ENCODE measurements at places on chromosomes 2 and 18.

DNA sequence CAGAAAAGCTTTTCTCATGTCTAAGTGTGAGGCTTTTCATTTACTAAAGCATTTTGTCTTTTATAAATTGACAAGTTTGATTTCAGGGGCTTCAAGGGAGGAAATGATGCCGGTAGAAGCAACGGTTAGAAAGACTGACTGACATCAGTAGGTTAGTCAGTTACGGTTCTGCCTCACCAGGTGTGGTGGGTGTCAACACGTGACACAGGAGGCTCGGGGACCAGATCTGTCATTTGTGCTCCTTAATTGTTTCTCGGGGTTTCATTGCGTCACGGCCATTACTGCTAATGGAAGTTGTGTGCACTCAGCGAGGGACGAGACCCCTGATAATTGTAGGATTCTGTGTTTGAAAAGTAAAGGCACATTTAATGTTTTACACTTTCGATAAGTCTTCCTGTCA, 18.9 kb upstream of the PTPRM start:
- no peak for DNase-seq

DNA sequence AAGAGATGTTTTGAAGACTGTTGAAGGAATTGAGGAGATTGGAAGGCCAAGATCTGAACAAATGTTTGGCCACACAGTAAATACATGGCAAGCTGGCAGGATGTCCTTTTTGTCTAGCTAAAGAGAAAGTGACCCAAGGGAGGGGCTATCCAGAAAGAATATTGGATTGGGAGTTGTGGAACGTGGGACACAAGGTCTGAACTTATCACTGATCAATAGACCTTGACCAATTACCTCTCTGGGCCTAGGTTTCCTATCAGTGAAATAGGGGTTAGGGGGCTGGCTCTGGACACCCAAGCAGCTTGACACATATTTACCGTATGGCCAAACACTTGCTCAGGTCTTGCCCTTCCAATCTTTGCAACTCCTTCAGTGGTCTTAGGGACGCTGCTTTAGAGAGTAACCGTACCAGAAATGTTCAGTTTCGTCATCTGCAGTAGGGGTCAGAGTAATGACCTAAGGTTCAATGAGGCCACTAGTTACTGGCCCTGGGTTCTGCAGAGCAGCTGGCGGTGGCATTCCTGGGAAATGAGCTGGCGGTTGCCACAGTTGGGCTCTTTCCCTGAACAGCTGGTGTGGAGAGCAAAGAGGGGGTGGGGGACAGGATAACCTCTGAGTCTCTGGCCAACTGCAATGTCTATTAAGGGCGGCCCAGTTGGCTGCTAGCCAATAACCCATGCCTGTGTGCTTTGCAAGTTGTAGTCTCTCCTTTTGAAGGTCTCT, 70.1 kb upstream of the STPG4 start:
- peak; percentile 67 for DNase-seq

DNA sequence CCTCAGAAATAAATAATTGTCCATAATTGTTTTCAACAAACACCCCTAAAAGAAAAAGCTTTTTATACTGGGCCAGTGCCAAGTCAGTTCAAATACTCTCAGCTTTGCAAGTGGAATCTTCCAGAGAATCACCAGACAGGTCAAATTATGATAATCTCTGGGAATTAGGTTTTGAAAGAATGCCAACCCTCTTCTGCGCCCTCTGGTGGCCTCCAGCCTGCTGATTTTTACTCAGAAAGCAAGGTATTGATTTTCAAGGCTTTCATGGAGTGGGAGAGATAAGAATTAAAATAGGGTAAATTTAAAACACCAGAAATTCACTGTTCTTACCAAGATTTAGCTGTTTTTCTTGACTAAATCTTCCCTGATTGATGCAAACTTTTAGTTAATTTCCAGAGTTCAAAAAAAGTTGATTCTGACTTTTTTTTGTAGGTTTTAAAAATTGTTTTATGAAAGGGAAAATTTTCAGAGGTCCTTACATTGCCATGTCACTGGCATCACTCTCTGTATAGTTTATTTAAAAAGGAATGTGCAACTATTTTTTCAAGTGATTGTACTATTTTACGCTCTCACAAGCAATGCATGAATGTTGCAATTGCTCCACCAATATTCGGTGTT, 282.9 kb upstream of the TNP1 start:
- no peak for DNase-seq

DNA sequence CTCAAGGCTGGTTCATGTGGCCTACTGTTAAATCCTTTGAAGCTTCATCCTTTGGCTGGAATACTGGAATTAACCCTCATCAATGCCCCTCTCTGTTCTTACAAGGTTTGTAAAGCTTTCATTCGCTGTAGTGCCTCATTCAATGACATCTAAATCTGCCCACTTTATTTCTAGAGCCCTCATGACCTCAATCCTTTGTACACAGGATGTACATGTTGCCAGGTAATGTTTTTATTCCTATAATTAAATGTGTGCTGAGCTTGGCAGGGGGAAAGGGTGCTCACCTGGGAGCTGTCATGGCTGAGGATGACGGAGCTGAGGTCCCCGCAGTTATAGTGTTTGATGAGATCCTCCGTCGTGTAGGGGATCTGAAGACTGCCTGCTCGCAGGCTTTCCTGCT, 39.3 kb downstream of the TRABD2A start:
- no peak for DNase-seq

- DNase-seq = no peak
Observed at GRCh38 chr2:174656035-174656434, 58.4 kb upstream of the WIPF1 start.

- DNase-seq = no peak
Observed at GRCh38 chr2:30191819-30192271, 39.5 kb upstream of the LBH start.

- no peak for DNase-seq
Observed at GRCh38 chr18:68940039-68940438, 142.2 kb downstream of the CCDC102B start.

GRCh38 chr18:79345366-79345765, 50.4 kb upstream of the NFATC1 start:
- DNase-seq = no peak

DNA sequence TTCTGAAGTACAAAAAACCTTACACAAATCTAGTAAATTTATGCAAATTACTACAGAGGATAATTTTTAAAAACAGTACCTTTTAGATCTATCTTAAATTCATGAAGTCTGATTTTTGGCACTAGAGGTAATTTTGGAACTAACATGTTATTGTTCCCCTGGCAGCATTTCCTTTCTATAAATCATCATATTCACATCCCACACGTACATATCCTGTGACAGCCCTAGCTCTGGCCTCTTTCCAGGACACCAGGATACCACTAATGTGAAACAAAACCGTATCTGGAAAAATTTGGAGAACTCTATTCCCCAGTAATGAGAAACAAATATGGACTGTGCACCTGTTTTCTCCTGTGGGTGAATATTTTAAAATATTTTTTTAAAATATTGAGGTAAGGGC, 14.0 kb upstream of the BIRC6 start:
- no peak for DNase-seq

- no peak for DNase-seq
Observed at GRCh38 chr2:99067871-99068625, 73.5 kb upstream of the C2orf15 start.

DNA sequence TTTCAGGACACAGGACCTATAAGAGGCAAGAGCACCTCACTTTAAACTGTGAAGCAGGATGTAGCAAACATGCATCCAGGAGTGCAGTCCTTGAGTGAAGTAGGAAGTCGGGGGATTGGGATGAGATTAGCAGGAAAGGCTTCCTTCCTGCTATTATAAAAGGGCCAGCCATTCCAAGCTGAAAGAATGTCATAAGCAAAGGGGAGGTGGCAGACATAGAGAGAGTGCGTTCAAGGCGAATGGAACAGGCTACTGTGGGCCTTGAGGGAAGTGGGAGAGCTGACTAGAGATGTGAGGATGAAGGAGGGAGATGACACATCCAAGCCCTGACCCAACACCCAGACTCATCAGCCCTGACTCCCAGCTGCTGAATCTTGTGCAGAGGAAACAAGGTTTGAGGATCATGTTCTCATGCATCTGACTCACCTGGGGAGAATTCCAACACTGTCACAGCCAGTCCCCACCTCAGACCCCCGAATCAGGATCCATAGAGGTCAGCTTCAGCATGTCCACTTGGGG, 63.9 kb downstream of the GYPC start:
- DNase-seq = no peak

- no peak for DNase-seq
Observed at GRCh38 chr2:98212092-98213000, 125.4 kb downstream of the VWA3B start.

DNA sequence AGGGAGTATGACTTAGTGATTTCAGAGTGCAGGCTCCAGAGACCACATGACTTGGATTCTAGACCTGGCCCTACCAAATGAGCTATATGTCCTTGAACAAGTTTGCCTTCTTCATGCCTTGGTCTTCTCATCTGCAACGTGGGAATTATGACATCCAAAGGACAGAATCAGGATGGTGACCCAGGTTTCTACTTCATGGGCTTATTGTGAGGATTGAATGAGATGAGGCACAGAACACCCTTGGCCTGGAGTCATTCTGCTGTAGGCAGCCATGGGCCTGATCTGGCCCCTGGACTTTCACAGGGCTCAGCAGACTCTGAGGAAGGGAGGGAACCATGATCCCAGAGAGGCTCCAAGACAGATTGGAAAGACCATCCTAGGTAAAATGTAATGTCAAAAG, 85.6 kb upstream of the HAAO start:
- no peak for DNase-seq

All from uterus (tissue), 4 donors.